ENCODE measurements at places on chromosomes 4 and X.

DNA sequence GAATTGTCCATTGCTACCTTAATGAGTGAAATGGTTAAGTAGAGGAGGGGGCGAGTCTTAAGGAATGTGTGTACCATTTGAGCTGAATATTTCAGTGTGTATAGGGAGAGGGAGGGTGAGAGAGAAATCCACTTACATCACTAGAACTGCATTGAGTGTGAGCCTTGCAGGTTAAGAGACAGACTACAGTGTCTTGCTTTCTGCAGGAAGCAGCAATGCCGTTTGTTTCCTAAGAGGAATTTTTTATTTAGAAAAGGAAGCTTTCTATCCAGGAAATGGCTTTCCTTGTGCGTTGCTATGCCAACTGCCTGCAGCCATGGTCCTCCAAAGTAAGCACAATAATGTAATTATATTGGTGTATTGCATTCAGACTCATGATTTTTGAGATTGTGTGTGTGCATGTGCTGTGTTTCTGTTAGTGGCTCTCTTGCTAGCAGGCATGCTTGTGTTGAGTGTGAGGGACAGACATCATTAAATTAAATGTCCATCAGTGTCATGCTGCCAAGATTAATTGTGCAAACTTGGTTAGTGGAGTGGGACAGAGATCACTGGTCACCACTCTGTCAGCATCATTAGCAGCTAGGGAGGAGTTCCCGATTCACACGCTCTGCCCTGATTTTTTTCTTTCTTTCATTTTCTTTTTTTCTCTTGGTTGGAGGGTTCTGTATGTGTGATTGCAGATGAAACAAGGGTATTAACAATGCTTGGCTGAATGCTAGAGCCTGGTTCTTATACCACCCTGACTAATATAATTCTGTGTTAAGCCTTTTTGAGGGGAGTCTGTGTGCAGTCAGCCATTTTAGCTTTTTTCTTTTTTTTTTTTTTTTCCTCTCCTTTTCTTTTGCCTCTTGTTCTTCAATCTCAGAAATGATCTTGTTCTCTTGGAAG, 164.3 kb downstream of the RAPGEF2 start:
- DNase-seq: no peak

- no peak for DNase-seq
Observed at GRCh38 chr4:109079731-109080130, 222.7 kb downstream of the COL25A1 start.

- DNase-seq: no peak
Observed at GRCh38 chr4:7887436-7887835, 52.2 kb downstream of the AFAP1 start.

- no peak for DNase-seq
Observed at GRCh38 chr4:140743194-140743931, 12.8 kb downstream of the TBC1D9 start.

Data from CD4-positive, alpha-beta T cell treated with Interleukin-12 subunit alpha and Interleukin-12 subunit beta, for 1 hour (primary cell).